ENCODE measurements at places on chromosomes 6 and 20.
A peak's percentile ranks its signal among the peaks of the same experiment; 100 is the strongest.

DNA sequence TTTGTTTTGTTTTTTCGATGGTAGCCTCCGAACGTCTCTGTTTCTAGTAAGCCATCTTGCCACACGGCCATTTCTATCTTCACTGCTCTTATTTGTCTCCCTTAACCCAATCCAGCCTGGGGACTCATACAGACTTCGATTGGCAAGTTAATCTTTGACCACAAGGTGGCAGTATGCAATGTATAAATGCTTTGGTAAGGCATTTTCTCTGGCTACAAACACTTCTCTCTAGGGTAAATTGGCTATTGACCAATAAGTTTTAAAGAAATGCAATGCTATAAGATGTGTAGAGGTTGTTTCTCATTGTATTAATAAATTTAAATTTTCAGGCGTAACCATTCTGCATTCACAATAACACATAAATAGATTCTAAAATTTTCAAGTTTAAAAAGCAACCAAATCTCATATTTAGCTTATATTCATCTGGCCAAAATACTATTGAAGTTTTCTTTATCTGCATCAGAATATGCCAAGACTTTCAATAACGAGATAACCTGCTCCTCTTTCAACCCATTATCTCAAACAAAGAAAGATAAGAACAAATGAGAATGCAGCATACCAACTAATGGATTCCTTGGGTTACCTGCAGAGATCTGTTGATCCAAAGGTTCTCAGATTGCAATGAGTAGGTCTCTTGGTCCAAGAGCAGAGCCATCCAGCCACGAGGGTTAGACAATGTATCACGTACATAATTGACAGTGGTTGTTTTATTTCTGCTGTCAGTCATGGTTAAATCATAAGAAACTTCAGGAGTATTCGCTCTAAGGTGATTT lies 231.9 kb downstream of the PKHD1 start:
- DNase-seq: peak; percentile 45

DNA sequence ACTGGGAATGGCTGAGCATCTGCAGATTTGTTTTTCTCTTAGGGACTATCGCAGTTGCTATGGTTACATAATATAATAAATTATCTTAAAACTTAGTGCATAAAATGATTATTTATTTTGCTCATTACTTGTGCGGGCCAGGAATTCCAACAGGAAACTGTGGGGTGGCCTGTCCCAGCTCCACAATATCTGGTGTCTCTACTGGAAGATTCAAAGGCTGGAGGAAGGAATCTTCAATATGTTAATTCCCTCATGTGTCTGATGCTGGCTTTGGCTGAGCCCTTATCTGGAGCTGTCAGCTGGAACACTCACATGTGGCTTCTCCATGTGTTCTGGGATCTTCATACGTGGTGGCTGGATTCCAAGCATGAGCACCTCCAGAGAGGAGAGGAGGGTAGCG lies 23.9 kb upstream of the B3GAT2 start:
- DNase-seq: no peak

DNA sequence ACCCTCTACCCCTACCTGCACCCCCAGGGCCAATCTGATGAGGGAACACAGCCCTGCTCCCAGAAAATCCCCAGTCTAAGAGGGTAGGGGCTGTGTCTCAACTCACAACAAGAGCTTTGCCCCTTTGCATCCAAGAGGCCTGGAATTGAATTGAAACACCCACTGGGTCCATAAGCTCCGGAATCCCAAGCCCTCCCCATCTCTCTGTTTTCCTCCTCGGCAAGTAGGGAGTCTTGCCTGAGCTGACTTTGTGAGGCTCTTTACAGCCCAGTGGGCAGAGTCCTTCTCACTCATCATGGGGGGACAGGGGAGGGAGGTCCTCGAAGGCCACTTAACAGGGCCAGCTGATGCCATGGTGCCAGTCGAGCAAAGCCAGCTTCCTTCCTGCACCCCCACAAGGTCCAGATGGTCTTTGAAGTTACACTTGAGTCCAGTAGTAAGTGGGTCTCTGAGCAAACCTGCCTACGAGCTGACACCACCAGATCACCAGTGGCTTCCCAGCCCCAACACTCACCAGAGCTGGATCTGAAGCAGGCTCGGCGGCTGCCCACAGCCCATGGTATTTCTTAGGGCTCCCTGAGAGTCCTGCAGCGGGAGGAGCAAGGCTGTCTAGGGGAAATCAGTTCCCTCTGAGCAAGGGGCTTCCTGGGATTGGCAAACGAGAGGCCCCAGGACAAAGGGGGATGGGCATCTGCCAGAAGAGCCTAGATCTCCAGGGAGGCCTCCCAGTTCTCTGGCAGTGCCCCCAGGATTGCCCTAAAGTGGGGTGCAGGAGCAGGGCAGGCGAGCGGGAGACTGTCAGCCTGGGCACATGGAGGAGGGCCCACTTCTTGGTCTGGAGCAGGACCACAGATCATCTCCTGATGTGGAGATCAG lies 144.5 kb downstream of the VEGFA start:
- no peak for DNase-seq

DNA sequence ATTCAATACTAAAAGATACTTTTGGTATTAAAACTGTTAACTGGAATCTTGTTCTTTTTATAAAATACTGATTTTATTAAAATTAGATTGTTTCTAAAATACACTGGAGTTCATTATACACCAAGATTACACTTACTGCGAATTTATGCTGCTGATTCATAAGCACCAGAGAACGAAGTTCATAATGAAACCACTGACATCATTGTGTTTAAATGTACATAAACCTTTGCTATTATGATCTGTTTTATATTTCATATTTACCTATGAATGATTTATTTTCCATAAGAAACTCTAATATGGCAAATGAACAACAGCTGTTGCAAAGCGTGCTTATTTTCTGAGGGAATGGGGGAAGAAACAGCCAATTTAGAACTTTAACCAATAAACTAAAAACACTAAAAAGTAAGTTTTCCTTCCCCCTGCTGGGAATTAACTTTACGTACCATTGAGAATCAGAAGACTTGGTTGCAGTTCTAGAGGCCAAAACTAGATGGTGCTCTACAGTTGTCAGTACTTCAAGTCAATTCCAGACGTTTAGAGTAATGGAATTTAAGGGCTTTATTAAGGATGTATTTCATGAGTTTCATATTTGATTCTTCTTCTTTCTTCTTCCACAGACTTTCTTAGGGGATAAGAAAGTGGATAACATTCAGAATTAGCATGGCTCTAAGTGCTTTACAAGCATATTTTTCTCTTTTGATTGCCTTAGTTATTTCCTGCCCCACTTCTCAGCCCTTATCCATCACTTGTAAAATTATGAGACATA lies 30.8 kb upstream of the COL19A1 start:
- DNase-seq: peak; percentile 47

GRCh38 chr6:30573113-30573512 lies 1.9 kb downstream of the ABCF1 start:
- no peak for DNase-seq

GRCh38 chr6:15572296-15573016 lies 90.4 kb downstream of the DTNBP1 start:
- no peak for DNase-seq

DNA sequence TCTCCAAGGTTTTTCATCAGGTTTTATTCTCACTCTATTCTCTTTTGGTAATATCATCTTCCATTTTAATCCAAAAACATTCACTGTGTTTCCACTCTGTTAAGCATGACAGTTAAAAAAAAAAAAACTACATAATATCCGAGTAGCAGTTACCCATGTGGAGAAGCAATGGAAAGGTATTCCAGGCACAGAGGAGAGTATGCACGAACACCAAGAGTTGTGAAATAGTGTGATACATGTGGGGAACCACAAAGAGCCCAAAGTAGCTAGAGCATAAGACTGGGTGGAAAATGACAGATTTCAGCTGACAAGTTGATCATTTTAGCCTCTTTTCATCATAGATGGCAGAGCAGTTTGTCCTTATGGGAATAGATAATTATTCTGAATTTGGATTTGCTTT lies 19.9 kb upstream of the FBXL4 start:
- DNase-seq: no peak

GRCh38 chr6:15090145-15090579 lies 155.7 kb upstream of the JARID2 start:
- no peak for DNase-seq

- DNase-seq: peak; percentile 23
Measured at GRCh38 chr6:5403609-5404008, 142.3 kb downstream of the FARS2 start.

DNA sequence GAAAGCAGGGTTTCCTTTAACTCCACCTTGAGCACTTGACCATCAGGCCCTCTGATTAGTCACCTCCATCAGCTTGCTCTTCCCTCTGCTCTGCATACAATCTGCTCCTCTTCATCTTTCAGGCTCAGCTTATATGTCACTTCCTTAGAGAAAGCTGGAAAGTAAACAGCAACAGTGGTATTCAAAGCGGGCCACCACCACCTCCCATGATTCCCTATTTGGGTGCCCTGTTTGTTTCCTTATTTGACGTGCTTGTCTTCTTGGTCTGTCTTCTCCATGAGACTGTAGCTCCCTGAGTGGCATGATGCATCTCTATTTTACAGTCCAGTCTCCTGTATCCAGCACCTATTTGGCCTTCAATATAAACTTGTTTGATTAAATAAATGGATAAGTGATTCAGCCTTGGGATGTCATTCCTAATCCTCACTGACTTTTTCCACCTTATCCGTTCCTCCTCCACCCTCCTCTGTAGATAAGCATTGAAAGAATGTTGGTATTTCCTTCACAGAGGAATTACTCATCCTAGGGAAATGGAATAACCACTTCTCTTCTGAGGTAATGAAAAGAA lies 102.8 kb upstream of the SGK1 start:
- peak; percentile 91 for DNase-seq

DNA sequence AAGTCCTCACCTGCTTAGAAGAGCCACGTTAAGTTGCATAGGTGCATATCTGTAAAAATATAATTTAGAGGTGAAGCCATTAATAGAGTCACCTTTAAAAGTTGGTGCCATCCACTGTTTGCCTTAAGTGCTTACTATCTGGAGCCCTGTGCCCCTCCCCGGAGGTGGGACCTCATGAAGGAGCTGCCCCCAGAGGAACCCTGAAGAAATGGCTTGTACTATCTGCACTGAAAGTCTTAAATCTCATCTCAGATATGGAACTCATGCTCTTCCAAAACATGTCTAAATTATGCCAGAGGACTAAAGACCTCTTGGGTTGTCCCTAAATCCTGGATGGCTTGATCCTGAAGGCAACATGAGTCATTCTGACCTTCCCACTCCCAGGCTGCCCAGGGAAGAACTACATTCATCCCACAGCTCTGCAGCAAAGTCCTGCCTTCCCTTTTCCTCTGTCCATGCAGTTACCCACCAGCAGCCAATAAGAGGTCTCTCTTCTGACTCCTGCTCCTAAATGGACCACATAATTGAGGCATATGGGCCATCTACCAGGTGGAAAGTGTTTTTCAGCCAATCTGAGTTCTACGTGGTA lies 85.3 kb downstream of the ASXL1 start:
- DNase-seq: peak; percentile 31

DNA sequence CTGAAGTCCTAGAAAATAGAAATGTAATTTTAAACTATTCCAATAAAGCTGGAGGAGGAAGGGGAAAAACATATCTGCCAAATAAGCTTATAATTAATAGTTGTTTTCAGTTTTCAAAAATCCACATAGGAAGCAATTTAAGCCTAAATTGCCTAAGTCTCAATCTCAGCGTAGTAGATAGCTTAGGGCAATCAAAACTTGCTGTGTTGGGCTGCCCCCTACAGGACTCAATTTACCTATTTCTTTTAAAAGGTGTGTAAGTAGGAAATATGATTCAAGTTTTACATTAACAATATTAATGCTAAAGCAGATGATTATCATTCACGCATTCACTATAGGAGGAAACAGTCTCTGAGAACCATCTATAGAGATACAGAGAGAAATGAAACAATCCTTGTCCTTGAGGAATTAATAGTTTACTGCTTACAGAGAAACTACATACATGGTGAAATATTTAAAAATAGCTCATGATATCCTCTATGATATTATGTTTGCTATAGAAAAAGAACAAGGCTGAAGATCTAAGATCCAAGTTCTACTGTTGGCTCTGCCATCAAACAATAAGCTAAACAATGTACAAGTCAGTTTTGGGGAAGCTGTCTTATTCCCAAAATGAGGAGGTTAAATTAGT lies 102.1 kb downstream of the ATG5 start:
- peak; percentile 73 for DNase-seq

DNA sequence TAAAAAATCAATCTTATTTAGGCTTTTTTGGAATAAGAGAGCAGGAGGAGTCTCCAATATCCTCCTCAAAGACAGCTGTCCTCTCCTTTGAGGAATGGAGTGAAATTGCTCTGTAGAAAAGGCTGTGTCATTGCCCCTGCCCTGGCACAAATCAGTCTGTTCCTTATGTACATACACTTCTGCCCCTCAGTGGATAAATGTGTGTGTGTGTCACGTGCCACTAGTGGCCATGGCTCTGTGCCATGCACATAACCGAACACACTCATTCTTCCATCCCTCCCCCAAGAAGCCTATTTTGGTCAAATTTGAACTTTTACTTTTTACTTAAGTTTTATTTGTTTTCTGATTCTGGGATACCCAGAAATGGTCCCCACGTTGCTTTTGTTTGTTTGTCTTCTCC lies 49.2 kb downstream of the ANKS1A start:
- no peak for DNase-seq

- DNase-seq: no peak
Measured at GRCh38 chr6:143754204-143754603, 76.4 kb downstream of the PHACTR2 start.

DNA sequence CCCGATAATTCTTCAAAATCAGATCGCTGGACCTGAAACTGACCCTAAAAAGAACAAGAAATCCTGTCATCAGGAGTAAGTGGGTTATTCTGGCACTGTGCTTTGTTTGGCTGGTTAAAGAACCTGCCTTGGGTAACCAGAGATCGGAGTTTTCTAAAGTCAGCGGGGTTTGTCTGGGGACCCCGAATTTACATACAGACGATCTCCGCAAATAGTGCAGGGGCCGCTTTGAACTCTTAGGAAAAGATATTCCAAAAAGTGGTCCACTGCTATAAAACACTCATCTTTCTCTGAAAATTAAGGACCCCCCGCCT lies 33.0 kb upstream of the BTN3A2 start:
- no peak for DNase-seq

- DNase-seq: no peak
Measured at GRCh38 chr20:9329355-9330101, 184.9 kb upstream of the LAMP5 start.

- DNase-seq: peak; percentile 2
Measured at GRCh38 chr6:55388211-55388610, 60.9 kb downstream of the GFRAL start.

GRCh38 chr6:93932175-93932574 lies 512.8 kb upstream of the EPHA7 start:
- no peak for DNase-seq
